ENCODE measurements at places on chromosomes 7 and 10. TPM values are rescaled to one million over a fixed set of nuclear protein-coding genes. Genes with fewer than 3 reads are reported as not detected.

Gene HOXA11
- total RNA-seq: not detected

Gene GCK
- 21.0 TPM for total RNA-seq

Gene GJD4
- total RNA-seq: not detected

Gene COL13A1
- total RNA-seq: 11.8 TPM

Gene CPVL
- 2.7 TPM for total RNA-seq

Gene SGCE
- 75.9 TPM for total RNA-seq

Gene C7orf33
- total RNA-seq: not detected

Gene TRPV5
- not detected for total RNA-seq

Gene HOXA5
- 0.24 TPM for total RNA-seq

Gene MACC1
- not detected for total RNA-seq

Gene AOAH
- 2.5 TPM for total RNA-seq

Gene SBDS
- 212 TPM for total RNA-seq

Gene C10orf67
- total RNA-seq: 0.44 TPM

Gene HOXA10
- total RNA-seq: not detected

Gene SPDYE8
- total RNA-seq: not detected

DNA sequence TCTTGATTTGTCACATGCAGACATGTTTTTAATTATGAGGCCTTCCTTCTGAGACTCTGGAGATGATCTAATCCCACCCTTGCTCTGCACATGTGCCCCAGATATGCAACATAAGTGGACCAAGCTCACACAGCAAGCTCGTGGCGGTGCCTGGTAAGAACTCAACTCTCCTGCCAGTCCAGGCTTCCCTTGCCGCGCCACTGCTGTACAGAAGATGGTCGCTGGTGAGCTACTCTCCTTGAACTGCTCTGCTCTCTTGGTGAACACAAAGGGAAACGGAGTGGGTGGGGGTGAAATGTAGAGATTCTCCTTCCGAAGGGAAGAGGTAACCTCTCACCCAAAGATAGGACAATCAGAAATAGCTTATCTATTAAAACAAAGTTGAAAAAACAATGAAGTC is 25.7 kb downstream of the MYOF start:
- H3K4me3 ChIP-seq: no peak overlapping the region
- H3K27ac ChIP-seq: no peak overlapping the region
- peaks cover 5% of the 10 kb centered on the region for H3K36me3 ChIP-seq
- no peaks in the 10 kb centered on the region for H3K27me3 ChIP-seq

- no peak overlapping the region for H3K4me3 ChIP-seq
- no peak for DNase-seq
- H3K27ac ChIP-seq: no peak overlapping the region
- no peaks in the 10 kb centered on the region for H3K27me3 ChIP-seq
- no peaks in the 10 kb centered on the region for H3K36me3 ChIP-seq
- H3K4me1 ChIP-seq: no peaks in the 10 kb centered on the region
These were observed 12.6 kb upstream of the SH2B2 start for GRCh38 chr7:102273749-102274712.

- H3K27ac ChIP-seq: no peak overlapping the region
- H3K4me1 ChIP-seq: no peaks in the 10 kb centered on the region
- no peak overlapping the region for H3K4me3 ChIP-seq
- H3K27me3 ChIP-seq: no peaks in the 10 kb centered on the region
These were observed 87.8 kb downstream of the CFAP58 start for GRCh38 chr10:104441329-104442000.

DNA sequence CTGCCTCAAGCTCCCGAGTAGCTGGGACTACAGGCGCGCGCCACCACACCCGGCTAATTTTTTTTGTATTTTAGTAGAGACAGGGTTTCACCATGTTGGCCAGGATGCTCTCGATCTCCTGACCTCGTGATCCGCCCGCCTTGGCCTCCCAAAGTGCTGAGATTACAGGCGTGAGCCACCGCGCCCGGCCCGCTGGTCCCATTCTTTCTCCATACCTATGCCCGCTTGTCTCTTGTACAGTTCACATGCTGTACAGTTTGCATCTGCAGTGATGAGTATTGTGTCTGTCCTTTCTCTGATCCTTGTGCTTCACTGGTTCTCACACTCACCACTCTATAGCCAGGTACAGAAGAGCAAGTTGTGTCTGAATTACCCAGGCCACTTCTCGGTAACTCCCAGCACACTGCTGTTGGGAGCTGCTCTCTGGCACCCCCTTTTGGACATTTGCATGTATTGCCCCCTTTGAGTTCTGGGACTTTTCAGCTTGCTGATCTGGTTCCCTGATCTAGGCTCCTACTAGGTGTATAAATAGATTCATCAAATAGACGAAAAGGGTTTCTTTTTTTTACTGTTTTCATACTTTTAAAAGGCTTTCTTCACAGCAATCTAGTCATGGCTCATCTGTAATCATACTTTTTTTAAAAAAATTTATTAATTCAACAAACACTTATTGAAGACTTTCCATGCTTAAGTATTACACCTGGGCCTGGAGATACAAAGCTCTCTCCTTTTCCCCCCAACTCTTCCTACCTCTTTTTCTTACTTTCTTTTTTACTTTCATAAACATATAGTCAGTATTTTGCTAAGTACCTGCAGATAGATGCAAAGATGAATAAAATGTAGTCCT is 53.5 kb downstream of the AOAH start:
- no peaks in the 10 kb centered on the region for H3K36me3 ChIP-seq
- DNase-seq: no peak
- no peaks in the 10 kb centered on the region for H3K4me1 ChIP-seq
- no peaks in the 10 kb centered on the region for H3K27me3 ChIP-seq
- H3K4me3 ChIP-seq: no peak overlapping the region

DNA sequence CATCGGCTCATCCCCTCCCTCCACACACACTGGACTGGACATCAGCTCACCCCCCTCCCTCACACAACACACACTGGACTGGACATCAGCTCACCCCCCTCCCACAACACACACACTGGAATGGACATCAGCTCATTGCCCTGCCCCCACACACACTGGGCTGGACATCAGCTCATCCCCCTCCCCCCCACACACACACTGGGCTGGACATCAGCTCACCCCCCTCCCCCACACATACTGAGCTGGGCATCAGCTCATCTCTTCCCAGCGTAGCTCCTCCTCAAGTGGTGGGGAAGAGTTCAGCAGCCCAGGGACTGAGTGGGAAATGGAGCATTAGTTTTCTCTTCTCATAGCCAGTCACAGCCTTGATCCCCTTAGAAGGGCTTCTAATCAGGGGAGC is 58.1 kb upstream of the WDR11 start:
- no peak overlapping the region for H3K27ac ChIP-seq
- H3K36me3 ChIP-seq: no peaks in the 10 kb centered on the region
- no peak for DNase-seq
- no peaks in the 10 kb centered on the region for H3K4me1 ChIP-seq
- H3K27me3 ChIP-seq: no peaks in the 10 kb centered on the region
- no peak overlapping the region for H3K4me3 ChIP-seq

GRCh38 chr10:92756201-92757065 is 66.7 kb downstream of the HHEX start:
- H3K27ac ChIP-seq: peak overlapping the region; percentile 75
- no peaks in the 10 kb centered on the region for H3K27me3 ChIP-seq
- no peak for DNase-seq
- H3K4me3 ChIP-seq: no peak overlapping the region
- H3K36me3 ChIP-seq: no peaks in the 10 kb centered on the region

GRCh38 chr10:33335801-33336581 is 1.5 kb upstream of the NRP1 start:
- peak overlapping the region; percentile 97 for H3K27ac ChIP-seq
- peak; percentile 79 for DNase-seq
- H3K4me3 ChIP-seq: peak overlapping the region; percentile 60
- H3K36me3 ChIP-seq: no peaks in the 10 kb centered on the region
- no peaks in the 10 kb centered on the region for H3K4me1 ChIP-seq
- no peaks in the 10 kb centered on the region for H3K27me3 ChIP-seq

GRCh38 chr10:25824050-25824449 is 110.0 kb upstream of the MYO3A start:
- DNase-seq: no peak
- H3K27ac ChIP-seq: no peak overlapping the region
- no peaks in the 10 kb centered on the region for H3K36me3 ChIP-seq
- no peak overlapping the region for H3K4me3 ChIP-seq
- no peaks in the 10 kb centered on the region for H3K27me3 ChIP-seq
- H3K4me1 ChIP-seq: no peaks in the 10 kb centered on the region

DNA sequence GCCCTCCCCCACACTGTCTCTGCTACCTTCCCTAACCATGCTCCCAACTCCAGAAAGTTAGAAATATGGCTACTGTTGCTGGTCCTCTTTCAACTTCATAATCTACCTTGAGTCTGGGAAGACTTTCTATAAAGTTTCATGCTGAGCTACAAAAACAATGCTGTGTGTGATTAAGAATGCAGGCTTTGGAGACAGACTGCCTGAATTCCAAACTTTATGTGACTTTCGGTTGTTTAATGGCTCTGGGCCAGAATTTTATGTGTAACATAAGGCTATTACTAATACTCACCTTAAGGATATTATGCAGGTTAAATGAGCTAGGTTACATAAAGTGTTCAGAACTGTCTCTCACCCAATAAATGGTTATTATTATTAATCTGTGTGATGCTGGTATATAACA is 19.1 kb downstream of the BET1 start:
- H3K4me3 ChIP-seq: no peak overlapping the region
- no peaks in the 10 kb centered on the region for H3K27me3 ChIP-seq
- DNase-seq: no peak
- no peaks in the 10 kb centered on the region for H3K4me1 ChIP-seq
